ENCODE measurements at places on chromosomes 2 and 18.

GRCh38 chr2:169007356-169007755 lies 23.8 kb downstream of the ABCB11 start:
- DNase-seq, result no peak

DNA sequence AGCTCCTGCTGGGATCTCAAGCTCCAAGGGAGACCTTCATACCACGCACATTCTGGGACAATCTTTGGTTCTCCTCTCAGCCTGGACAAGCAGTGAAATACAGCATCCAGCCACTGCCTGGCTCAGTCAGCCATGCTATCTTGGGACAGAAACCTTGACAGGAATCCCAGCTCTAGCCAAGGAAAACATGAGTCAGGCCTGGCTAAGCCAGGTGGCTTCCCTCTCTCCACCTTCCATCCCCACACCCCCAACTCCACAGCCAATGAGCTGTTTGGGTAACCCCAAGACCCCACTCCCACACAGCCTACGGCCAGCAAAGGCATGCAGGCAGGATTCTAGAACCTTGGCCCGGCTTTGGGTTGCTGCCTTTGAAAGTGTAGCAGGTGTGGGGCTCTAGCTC lies 64.9 kb downstream of the MCFD2 start:
- peak; percentile 81 for DNase-seq

GRCh38 chr18:48676756-48677368 lies 138.0 kb downstream of the CTIF start:
- peak; percentile 47 for DNase-seq

DNA sequence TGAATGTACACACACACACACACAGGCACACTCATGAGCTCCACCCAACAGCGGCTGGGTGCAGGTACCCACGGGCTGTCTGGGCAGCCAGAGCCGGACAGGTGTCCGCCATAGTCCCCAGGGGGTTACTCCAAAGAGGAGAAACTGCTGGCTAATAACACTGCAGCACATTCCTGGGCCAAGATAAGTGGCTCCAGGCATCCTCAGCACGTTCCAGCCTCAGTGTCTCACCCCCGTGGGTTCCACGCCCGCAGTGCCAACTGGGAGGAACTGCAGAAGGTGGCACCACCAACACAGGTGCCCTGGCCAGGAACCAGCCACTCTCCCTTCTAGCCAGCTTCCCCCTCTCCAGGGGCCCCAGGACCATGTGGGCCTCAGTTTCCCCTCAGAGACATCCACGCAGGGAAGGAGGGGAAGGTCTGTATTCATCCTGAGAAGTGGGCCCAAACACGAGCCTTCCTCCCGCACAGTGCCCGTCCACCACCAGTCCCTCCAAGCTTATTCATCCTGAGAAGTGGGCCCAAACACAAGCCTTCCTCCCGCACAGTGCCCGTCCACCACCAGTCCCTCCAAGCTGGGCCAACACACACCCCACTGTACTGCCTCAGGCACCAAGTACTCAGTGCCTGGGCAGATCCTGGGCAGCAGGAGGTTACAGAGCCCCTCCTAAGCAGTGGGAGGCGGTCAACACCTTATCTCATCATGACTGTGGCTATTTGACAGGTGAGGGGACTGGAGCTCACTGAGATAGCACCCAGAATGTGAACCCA lies 47.6 kb downstream of the TNS1 start:
- DNase-seq, result no peak

GRCh38 chr2:185069107-185069506 lies 470.8 kb downstream of the ZNF804A start:
- no peak for DNase-seq

DNA sequence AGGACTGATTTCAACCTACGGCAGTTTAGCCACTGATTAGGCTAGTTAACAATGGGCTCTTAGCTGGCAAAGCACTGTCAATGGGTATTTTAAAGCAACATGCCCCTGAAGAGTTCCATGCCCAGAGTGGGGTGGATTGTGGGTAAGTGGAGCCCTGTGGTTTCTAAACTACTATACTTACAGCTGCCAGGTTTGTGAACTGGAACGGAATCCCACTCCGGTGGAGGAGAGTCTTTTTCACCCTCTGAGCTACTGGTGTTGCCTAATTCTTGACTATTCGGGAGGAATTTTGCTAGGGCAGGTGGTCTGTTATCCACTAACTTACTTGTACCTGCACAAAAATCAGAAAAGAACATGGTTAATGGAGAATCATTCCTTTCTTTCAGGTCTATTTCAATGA lies 52.6 kb downstream of the ZAP70 start:
- no peak for DNase-seq

DNA sequence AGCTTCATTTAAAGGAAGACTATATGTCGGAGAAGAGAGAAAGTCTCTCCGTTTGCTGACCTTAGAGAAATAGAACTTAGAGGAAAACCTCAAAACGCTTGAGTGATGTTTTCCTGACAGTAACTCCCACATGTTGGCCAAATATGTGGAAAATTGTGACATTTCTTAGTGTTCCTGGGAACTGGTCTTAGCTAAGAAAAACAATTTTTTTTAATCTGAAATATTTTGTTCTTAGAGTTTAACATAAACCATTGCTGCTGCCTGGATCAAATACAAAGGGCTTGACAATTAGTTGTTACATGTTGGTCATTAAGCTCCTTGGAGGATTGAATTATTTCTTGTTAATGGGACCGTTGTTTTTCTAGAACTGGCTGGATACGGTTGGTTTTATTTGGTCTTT lies 16.3 kb downstream of the DYNC2LI1 start:
- DNase-seq, result no peak

GRCh38 chr2:20184067-20184938 lies 40.6 kb downstream of the SDC1 start:
- DNase-seq, result peak; percentile 59

DNA sequence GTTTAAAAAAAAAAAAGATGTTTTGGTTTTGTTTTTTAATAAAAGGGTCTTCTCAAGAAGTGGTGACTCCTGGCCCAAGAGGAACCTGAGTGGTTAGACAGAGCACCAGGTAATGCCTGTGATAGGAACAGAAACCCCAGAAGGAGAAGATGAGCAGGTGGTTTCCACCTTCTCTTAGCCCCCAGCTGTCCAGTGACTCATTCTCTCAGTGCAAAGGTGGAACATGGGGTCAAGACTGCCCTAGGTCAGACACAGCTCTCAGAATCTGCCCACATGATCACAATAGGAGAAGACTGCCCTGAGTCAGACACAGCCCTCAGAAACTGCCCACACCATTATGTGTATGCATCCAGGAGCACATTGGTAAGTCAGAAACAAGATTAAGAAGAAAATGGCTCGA lies 61.8 kb downstream of the TBC1D8 start:
- no peak for DNase-seq

GRCh38 chr2:239868556-239869181 lies 156.5 kb downstream of the NDUFA10 start:
- no peak for DNase-seq

DNA sequence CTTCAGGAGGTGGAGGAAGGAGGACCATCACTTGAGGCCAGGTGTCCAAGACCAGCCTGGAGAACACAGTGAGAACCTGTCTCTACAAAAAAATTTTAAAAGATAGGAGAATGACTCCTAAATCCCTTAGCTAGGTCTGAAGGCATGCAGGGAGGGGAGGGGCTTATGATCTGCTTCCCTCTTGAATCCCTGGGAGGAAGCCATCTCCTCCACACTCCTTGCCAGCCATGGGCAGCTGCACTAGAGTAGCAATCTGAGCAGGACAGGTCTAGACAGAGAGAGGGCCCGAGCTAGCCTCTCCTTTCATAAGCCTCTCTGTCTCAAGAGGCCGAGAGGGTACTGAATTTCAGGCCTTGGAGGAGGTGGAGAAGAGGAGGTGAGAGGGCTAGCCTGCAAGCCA lies 42.5 kb downstream of the DAPL1 start:
- no peak for DNase-seq

DNA sequence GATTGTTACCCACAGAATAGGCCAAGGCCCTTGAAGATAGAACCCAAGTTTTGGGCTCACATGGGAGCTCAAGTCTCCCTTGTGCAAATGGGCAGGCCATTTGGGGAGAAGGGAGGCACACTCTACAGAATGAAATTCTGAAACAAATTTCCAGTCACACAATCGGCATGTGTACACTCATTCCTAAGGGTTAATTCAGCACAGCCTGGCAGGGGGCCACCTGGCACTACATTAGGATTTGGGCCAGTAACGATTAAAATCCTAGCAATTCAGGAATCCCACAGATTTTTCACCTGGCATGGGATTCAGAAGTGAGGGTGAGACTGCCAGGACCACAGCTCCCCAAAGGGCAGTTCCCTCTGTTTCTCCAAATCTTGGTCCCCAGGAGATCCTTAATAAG lies 46.4 kb downstream of the BMP10 start:
- peak; percentile 63 for DNase-seq

GRCh38 chr2:84701880-84702279 lies 179.0 kb downstream of the TRABD2A start:
- DNase-seq, result peak; percentile 69

DNA sequence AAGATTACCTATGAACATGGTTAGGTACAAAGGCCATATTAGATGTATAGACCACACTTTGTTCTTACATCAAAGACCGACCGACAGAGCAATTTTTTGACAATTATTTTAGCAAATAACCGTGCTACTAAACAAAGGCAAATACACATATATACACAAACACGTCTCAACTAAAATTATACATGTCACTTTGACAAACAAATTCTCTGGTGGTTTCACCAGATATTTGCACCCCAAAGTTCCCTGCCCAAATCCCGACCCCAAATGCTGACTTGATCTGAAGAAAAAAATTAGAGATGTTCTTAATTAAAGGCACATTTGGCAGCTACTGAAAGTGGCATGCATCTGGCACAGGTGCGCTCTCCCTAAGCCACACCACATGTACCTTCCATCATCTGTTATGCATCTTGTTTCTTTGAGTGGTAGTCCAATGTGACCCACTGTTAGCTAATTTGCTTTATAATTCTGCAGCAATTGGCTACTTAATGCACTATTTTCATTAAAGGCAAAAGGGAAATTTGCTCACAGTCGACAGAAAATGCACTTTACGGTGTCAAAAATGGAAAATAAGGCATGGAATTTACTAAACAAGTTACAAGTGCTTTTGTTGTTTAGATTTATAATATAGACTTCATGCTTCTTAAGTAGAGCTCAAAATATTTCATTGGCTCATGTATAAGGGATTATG lies 92.1 kb downstream of the ARHGEF33 start:
- DNase-seq, result no peak

DNA sequence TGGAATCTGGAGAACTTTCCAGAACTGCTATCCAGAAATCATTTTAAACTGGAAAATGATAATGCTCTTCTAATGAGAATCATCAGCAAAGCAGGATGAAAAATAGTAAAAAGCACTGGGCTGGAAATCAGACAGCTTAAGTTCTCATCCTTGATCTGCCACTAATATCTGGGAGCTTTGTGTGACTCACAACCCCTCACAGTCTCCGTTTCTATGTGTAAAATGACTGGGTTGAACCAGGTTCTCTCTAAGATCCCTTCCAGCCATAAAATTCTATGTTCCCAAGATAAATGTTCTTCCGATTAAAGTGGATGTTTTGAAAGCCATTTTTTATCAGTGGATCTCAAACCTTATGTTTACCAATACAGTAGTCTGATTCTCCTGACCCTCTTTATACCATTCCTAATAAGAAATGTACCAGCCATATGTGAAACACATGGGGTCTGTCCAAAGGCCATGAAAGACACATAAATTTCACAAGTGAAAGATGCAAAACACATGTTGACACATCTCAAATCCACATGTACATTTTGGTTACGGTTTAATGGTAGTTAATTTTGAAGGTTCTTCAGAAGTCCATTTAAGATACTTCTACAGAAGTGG lies 188.8 kb downstream of the EN1 start:
- peak; percentile 61 for DNase-seq

- DNase-seq, result no peak
These were observed 23.8 kb upstream of the TMEM17 start for GRCh38 chr2:62529758-62530157.

DNA sequence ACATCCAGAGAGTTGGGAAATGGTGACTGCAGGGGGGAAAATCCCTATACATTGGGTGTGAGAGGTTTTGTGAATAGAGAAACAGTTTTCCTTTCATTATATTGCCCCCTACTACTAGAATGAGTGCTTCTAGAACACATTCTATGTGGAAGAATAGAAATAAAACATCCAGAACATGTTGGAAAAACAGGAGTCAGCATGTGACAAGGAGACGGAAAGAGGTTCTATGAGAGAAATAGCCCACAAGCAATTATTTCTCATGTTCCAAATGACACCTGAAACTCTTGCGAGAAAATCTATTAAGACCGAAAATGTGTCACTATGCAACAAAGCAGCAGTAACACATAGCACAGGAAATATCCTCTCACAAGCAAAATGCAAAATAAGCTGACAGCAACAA lies 202.7 kb upstream of the SPOPL start:
- DNase-seq, result no peak

DNA sequence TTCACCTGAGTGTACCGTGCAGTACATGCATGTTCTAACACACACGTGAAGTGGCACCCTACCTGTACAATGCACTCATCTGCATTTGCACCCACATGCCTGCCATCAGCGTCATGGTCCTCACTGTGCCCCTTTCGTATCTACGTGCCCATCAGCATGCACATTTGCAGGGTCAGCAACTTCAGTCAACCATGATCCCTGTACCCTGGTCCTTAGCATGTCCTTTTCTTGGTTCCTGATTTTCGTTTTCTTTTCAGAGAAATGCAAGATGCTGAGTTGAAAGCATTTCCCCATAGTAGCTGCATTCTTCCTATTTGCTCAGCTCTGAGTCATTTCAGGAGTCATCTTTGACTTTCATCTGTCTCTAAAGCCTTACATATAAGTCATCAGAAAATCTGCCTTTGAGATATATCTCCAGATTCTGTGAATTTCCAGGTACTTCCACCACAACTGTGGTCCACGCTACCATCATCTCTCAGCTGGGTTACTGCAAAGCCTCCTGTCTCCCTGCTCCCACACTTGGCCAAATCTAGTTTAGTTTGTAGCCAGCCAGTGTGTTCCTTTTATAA lies 14.7 kb upstream of the PUM2 start:
- DNase-seq, result peak; percentile 67

- no peak for DNase-seq
These were observed 449.2 kb upstream of the SPRED2 start for GRCh38 chr2:65881592-65881991.

DNA sequence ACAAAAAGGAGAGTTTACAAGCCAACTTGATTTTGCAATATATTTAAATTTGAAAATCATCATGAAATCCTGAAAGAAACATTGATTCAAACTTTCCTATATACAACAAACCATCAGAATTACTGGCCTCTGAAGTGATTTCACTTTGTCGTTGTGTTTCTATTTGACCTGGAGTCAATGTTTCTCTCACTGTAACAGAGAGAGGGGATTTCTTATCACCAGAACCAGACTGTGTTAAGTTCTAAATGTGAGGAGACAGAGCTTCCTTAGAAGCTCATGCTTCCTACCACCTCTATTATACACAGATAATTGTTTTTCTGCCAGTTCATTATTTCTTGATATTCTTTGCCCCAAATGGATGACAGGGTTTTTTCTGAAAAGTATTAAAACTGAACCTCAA lies 245.0 kb upstream of the RND3 start:
- no peak for DNase-seq

GRCh38 chr2:228072669-228073068 lies 108.8 kb downstream of the SPHKAP start:
- no peak for DNase-seq

- DNase-seq, result no peak
These were observed 223.7 kb downstream of the ACKR3 start for GRCh38 chr2:236793023-236794011.
